ENCODE measurements at places on chromosomes 12 and 14.

GRCh38 chr14:104254735-104255400 is 116.5 kb downstream of the KIF26A start:
- no peak for DNase-seq

- no peak for DNase-seq
Measured at GRCh38 chr12:11824736-11825135, 175.3 kb downstream of the ETV6 start.

GRCh38 chr14:69643430-69644200 is 32.2 kb downstream of the SUSD6 start:
- peak; percentile 49 for DNase-seq

GRCh38 chr14:58864751-58865513 is 227.2 kb downstream of the DACT1 start:
- DNase-seq: no peak

GRCh38 chr12:119378903-119379302 is 44.4 kb downstream of the CCDC60 start:
- DNase-seq: no peak

- DNase-seq: no peak
Measured at GRCh38 chr14:84181072-84181471, 1348.9 kb upstream of the FLRT2 start.

GRCh38 chr12:85225501-85225900 is 54.5 kb upstream of the ALX1 start:
- no peak for DNase-seq

- no peak for DNase-seq
Measured at GRCh38 chr12:31318657-31319269, 7.2 kb downstream of the SINHCAF start.

- no peak for DNase-seq
Measured at GRCh38 chr12:30643366-30643765, 52.3 kb downstream of the IPO8 start.

DNA sequence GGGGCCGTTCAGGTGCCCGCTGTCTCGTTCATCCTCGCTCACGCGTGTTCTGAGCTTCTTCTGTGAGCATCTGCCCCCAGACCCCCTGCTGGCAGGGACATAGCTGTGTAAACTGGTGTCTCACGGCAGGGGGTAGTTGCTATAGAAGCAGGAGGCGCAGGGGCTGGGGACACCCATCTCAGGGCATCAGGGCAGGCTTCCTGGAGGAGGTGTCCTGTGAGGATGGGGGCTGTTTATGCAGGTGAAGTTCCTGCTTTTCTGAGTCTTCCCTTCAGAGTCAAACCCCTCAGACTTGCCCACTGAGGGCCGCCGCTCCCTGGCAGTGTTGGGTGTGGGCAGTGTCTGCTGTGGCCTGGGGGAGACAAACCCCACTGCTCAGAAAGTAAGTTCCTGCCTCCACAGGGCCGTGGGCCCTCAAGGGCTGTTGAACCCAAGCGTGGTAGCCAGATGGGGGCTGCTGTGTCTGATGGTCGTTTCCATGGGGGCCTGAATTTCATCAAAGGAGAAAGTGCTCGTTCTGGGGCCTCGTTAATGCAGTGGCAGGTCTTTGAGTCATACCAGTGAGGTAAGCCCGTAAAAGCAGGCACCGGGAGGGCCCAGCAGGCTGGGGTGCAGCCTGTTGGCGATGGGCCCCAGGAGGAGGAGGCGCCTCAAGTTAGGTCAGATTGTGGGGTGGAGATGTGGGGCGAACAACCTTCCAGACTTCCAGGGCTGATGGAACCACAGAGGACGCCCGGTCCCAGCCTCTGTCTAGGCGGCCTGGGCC is 23.4 kb downstream of the KIF26A start:
- DNase-seq: no peak

GRCh38 chr14:39085933-39086332 is 17.1 kb downstream of the SEC23A start:
- no peak for DNase-seq

Measured in left ventricle myocardium superior (tissue), 1 donor.